Lower leg skin (tissue), 4 donors: ENCODE measurements at places on chromosomes 2 and 18. TPM values are rescaled to one million over a fixed set of nuclear protein-coding genes. Genes with fewer than 3 reads are reported as not detected.

The SH3RF3 gene
- total RNA-seq = 1.9 TPM

The ASXL3 gene
- 0.22 TPM for total RNA-seq

The MYO5B gene
- total RNA-seq = 53.1 TPM

The MOCOS gene
- 6.2 TPM for total RNA-seq

The CNGA3 gene
- not detected for total RNA-seq

The MOGAT1 gene
- total RNA-seq = not detected

The PJVK gene
- 1.4 TPM for total RNA-seq

The CCDC85A gene
- 3.6 TPM for total RNA-seq

The CLEC4F gene
- 1.0 TPM for total RNA-seq

The KIF5C gene
- 0.99 TPM for total RNA-seq

The C1QL2 gene
- total RNA-seq = not detected

The RFX8 gene
- not detected for total RNA-seq

The TSHZ1 gene
- 15.2 TPM for total RNA-seq

The DNER gene
- 2.8 TPM for total RNA-seq

The SLC11A1 gene
- total RNA-seq = 4.6 TPM

The DHRS9 gene
- not detected for total RNA-seq

The CENPA gene
- 0.47 TPM for total RNA-seq

The RNMT gene
- 19.6 TPM for total RNA-seq

The ANKRD62 gene
- total RNA-seq = not detected

The NCK2 gene
- total RNA-seq = 56.1 TPM

The PSTPIP2 gene
- 11.7 TPM for total RNA-seq

The ELMOD3 gene
- 23.8 TPM for total RNA-seq

The BAZ2B gene
- 52.1 TPM for total RNA-seq

The CAPN13 gene
- total RNA-seq = not detected

The RAX gene
- not detected for total RNA-seq

The GATA6 gene
- total RNA-seq = 5.0 TPM

The COPS8 gene
- total RNA-seq = 65.9 TPM

The RUFY4 gene
- total RNA-seq = not detected

The TRIM43 gene
- total RNA-seq = not detected

The LIPG gene
- 2.2 TPM for total RNA-seq

The VIT gene
- total RNA-seq = 11.3 TPM

The ERFE gene
- not detected for total RNA-seq

The NCKAP5 gene
- total RNA-seq = 4.6 TPM

The STPG4 gene
- not detected for total RNA-seq

The IL18RAP gene
- total RNA-seq = not detected

The UGT1A5 gene
- total RNA-seq = not detected

The POTEE gene
- total RNA-seq = not detected

The FAM110C gene
- 28.8 TPM for total RNA-seq

The PKP4 gene
- 28.0 TPM for total RNA-seq

The MAL gene
- 24.8 TPM for total RNA-seq

The OSGEPL1 gene
- 10.3 TPM for total RNA-seq

The CHST9 gene
- 0.20 TPM for total RNA-seq

The IL1RN gene
- 140 TPM for total RNA-seq

The ALPP gene
- not detected for total RNA-seq

The ARHGAP25 gene
- 4.2 TPM for total RNA-seq

The TFPI gene
- 15.7 TPM for total RNA-seq

The NT5DC4 gene
- not detected for total RNA-seq

The LTBP1 gene
- 20.8 TPM for total RNA-seq

The TFCP2L1 gene
- total RNA-seq = 75.8 TPM

The SCYGR4 gene
- total RNA-seq = 5.1 TPM

The RNF181 gene
- 114 TPM for total RNA-seq
